ENCODE measurements at places on chromosomes 13 and 19.

GRCh38 chr13:114015111-114015968 lies 41.5 kb upstream of the C13orf46 start:
- peak; percentile 28 for DNase-seq

GRCh38 chr13:48593536-48593935 lies 60.2 kb upstream of the CYSLTR2 start:
- DNase-seq = no peak

- DNase-seq = no peak
Measured at GRCh38 chr13:44148159-44148914, 225.3 kb upstream of the SERP2 start.

DNA sequence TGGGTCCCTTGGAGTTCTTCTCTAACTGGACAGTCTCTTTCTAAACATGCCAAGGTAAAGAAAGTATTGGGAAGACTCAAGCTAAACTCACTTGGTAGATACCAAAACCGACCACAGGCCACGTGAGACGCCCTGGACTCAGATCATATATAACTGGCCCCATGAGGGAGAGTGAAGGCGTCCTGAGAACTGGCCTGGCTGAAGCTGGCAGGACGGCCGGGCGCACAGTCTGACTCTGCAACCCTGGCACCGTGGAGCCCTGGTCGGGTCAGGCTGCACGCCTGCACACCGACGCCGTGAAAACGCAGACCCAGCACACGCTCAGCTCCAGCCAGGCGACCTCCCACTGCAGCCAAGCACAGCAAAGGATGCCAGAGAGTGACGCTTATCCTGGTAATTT lies 122.5 kb upstream of the SPACA7 start:
- no peak for DNase-seq

DNA sequence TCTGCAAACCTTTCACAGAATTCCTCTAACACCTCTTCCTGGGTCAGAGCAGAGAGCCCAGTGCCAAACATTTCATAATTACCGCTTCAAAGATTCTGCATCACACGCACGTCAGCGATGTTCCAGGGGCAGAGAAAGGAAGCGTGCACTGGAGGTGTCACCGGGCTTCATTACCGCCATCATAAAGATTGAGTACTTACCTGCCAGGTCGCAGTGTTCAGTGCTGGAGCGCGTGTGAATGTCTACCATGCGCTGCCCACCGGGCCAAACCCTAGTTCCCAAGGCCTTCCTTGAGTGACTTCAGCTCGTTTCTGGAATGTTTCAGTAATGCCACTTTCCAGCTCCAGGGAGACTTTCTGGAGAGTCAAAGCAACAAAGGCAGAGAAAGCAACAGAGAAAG lies 104.4 kb downstream of the ZDHHC20 start:
- no peak for DNase-seq

- no peak for DNase-seq
Measured at GRCh38 chr13:48491423-48492095, 41.3 kb downstream of the RCBTB2 start.

GRCh38 chr13:112351825-112352224 lies 24.3 kb upstream of the SPACA7 start:
- DNase-seq = no peak

- DNase-seq = no peak
Measured at GRCh38 chr19:47714339-47714738, 1.1 kb downstream of the EHD2 start.

DNA sequence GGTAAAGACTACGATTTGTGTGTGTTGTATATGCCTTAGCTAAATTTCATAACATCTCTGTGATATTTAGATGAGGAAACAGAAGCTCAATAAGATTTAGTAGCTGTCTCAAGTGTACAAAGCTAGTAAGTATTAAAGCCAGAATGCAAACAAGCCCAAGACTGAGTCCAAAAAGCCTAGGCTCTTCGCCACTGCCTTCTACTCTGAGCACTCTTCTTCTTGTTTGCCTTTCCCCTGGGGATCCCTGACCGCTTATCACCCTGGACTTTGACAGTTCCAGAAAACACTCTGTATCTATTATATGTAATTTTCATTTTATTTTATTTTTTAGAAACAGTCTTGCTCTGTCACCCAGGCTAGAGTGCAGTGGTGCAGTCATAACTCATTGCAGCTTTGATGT lies 5.8 kb downstream of the TM9SF2 start:
- no peak for DNase-seq

DNA sequence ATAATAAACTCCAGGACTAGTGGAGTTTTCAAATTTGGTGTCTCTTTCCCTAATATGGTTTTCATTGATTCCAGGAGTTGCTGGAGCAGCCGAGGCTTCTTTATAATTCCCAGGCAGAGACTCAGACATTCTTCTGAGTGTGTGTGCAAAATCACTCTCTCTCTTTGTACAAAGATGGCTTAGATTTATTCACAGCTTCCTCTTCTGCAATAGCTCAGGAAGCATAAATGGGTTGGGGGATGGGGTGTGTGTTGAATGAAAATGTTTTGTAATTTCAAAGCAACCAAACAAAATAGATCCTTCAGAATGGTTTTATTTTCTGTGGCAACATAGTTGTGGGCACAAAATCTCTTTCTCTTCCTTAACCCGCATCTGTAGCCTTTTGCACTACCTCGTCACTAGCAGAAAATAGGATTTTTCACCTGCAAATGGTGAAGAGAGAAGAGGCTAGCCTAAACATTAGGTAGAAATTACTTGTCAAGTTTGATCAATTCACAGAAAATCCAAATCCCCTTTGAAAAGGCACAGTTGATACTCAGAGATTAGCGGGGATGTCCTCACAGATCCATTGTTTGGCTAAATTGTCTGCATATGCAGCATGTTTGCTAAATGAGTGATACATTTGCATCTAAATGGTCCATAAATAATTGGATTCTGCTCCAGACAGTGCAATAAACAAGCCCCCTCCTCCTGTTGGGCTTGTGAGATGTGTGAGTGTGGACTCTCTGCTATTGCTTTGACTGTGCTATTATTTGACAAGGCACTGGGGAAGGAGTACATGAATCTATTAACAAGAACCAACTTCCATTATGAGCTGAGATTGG lies 66.7 kb downstream of the CBY2 start:
- DNase-seq = no peak

DNA sequence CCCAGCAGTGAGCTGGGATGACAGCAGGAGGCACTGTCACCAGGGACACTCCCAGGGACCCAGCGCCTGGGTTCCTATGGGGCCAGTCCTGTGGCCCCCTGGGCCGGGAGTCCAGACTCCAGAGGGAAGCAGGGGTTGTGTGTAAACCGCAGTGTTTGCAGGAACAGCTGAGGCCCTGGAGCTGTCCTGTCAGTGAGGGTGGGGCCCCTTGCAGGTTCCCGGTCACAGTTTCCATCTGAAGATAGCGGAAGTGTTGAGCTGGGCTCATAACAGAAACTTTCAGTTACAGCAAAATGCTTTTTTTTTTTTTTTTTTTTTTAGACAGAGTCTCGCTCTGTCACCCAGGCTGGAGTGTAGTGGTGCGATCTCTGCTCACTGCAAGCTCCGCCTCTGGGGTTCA lies 17.7 kb upstream of the CSNK1G2 start:
- DNase-seq = no peak

- DNase-seq = no peak
Measured at GRCh38 chr13:91544723-91545122, 146.3 kb downstream of the GPC5 start.

GRCh38 chr13:97317933-97318332 lies 95.8 kb downstream of the MBNL2 start:
- DNase-seq = no peak

All from NCI-H460 (cell line).